Activated naive CD4-positive, alpha-beta T cell treated with anti-CD3 and anti-CD28 coated beads, Interleukin-2, amount 50 U/mL, for 72 hours (primary cell): ENCODE measurements at places on chromosomes 2 and 18.

DNA sequence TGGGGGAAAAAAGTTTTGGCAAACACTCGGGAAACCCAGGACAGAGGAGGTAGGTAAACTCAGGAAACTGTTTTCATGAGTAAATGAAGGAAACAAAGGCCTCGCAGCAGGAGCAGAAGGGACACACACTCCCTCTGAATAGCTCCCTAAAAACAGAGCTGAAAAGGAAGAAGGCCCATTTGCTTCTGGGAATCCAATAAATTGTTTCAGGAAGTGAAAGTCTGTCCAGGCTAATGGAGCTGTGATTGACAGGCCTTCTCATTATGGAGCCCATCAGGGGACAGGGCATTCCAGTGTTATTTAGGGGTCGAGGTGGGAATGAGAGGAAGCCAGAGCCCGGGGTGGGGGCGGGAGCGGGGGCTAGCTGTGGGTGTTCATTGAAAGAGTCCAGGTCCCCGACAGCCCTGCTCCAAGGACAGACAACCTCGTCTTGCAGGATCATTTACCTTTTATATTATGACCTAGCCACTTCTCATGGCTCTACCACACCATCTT is 81.2 kb downstream of the GBX2 start:
- DNase-seq, result no peak

DNA sequence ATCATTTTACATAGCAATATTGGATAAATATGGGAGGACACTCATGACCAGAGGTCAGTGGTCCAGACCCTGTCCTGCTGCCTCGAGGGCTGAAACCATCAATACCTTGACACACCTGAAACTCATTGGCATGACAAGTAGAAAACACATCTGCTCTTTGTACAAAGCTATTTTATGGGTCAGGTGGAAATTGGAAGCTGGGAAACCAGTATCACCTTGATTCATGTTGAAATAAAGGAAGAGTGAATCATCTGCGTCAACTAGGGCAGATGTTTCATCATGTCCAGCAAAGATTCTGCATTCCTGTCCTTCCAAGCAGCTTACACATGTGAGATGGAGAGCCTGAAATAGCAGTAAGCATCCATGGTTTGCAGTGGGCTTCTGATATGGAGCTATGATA is 80.0 kb upstream of the ERBB4 start:
- DNase-seq, result no peak

DNA sequence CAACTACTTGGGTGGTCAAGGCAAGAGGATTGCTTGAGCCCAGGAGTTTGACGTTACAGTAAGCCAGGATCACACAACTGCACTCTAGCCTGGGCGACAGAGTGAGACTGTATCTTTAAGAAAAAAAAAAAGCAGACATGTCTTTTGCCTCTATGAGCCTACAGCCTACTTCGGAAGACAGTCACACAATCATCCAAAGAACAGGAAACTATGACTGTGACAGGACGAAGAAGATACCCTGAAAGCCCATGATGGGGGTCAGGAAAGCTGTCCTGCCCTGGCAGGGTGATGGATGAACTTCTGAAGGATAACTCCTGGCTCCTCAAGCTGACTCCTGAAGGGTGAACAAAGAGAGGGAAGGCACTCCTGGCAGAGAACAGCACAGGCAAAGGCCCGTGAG is 251.7 kb upstream of the SIX2 start:
- DNase-seq, result no peak

DNA sequence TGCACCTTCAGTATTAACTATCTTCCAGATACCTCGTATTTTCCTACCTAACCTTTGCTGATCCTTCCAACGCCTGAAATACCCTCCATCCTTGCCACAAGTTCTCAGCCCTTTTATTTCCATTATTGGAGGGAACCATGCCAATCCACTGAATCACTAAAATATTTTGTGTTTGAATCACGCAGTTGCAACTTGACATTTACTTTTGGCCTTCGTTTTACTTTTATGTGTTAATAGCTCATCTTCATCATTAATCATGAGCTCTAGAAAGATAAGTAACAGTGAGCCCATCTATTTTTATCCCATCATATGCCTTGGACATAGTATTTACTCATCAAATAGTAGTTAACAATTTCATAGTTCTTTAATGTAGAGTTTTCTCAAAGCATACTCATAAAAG is 463.2 kb downstream of the THSD7B start:
- no peak for DNase-seq

DNA sequence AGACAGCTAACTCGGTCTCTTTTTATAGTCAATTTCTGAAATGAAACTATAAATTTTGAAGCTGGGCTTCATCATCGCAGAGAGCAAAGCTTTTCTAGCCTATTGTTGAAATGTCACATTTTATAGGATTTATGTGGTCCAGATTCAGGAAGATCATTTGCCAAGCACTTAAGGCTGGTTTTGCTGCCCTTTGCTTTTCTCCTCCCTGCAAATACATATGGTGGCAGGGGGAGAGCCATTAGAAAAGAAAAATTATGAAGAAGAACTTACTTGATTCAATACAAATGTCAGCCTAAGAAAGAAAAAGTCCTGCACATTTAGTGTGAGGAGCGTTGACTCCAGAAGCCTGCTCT is 206.9 kb upstream of the NRP2 start:
- no peak for DNase-seq

GRCh38 chr2:180790891-180791290 is 189.5 kb upstream of the UBE2E3 start:
- no peak for DNase-seq
